ENCODE measurements at places on chromosomes 4 and X.
A peak's percentile ranks its signal among the peaks of the same experiment; 100 is the strongest.

- DNase-seq: no peak
These were observed 14.7 kb downstream of the TBC1D14 start for GRCh38 chr4:6924361-6924779.

DNA sequence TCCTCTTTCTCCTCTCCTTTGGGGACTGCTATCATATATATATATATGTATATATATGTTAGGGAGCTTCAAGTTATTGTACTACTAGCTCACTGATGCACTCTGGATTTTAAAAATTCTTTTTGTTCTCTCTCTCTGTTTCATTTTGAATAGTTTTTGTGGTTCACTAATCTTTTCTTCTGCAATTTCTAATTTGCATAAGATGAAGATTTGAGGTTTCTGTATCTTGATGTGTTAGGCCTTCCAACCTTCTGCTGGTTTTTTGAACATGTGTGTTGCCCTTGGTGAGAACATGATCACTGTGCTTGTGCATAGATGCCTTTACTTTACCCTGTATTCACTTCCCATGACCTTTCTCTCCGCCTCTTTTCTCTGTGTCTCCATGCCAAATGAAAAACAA lies 7.8 kb upstream of the ZNF718 start:
- DNase-seq: no peak

- DNase-seq: peak; percentile 68
These were observed 89.7 kb downstream of the SYTL5 start for GRCh38 chrX:38095971-38096529.

- peak; percentile 49 for DNase-seq
These were observed 3.9 kb downstream of the SHISA3 start for GRCh38 chr4:42401171-42401570.

DNA sequence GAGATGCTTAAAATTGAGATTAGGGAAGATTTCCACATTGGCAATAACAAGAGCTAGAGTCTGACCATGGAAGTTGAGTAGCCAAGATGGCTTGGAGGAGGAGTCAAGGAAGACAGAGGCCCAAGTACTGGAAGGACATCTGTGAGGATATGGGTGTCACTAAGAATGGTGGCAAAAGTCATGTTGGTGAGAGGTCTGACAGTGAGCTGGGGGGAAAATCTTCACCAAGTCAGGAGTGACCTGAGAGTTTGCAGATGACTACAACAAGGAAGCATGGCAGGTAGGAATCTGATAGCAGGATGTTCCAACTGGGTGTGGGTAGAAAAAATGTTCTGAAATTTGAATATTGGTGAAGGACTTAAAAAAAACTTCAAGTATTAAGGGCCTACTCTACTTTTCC lies 103.3 kb downstream of the SHROOM3 start:
- no peak for DNase-seq

Measured in epithelial cell of esophagus (primary cell).